ENCODE measurements at places on chromosomes 16 and 17.

DNA sequence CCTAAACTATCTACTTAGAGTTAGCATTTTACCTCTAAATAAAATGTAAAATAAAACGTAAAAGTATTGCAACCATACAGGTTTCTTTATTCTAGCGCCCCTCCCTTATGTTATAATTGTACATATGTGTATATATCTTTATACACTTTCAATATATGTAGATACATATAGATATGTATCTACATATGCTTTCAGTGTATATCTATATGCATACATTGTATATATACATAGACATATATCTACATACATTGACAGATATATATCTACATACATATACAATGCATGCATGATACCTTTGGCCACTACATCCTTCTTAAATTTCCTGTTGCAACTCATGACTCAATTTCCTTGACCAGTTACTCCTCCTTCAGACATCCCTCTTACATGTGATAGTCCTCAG lies 16.7 kb downstream of the BPTF start:
- DNase-seq, result no peak

DNA sequence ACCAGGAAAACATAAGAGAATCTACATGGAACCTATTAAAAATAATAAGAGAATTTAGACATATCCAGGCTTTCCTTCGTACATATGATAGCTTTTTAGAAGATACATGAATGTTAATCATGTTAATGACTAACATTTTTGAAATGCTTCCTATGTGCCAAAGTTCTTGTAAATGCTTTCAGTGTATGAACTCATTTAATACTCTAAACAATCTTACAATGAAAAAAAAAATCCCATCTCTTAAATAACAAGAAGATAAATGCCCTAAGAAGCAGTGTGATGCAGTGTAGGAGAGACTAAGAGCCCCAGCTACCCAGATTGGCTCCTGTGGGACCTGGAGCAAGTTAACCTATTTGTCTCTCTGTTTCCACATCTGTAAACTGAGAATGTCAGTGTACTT lies 220.4 kb upstream of the MYOCD start:
- no peak for DNase-seq

- no peak for DNase-seq
These were observed at the start of gene PRR29 for GRCh38 chr17:63998050-63998720. Gene PRR29, plus strand, starts transcription at chr17:63998351. Its CDS starts 14 bp downstream, at chr17:63998365.

DNA sequence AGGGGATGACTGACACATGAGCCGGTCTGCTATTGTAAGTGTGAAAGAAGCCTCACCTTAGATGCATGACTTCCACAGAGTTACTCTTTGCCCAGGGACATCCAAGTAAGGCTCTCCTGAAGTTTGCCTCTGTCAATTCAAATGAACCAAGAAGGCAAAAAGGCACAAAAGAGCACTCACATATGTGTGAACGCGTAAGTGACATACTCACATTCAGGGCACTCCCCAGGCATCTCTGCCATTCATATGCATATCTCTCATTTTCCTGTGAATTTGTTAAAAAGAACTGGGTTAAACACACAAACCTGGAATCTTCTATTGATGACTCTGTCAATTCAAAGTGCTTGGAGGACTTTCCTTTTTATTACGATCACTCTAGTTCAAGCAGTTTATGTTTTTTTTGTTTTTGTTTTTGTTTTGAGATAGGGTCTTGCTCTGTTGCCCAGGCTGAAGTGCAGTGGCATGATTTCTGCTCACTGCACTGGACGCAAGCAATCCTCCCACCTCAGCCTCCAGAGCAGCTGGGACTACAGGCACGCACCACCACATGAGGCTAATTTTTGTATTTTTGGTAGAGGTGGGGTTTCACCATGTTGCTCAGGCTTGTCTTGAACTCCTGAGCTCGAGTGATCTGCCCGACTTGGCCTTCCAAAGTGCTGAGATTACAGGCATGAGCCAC lies 49.4 kb downstream of the DUSP14 start:
- DNase-seq, result no peak

- DNase-seq, result no peak
These were observed 745 bp upstream of the ABCC1 start for GRCh38 chr16:15948532-15949209.

- no peak for DNase-seq
These were observed 1.1 kb downstream of the FAM171A2 start for GRCh38 chr17:44362459-44362948.

GRCh38 chr16:48541108-48541786 lies 68.7 kb downstream of the N4BP1 start:
- DNase-seq, result no peak

GRCh38 chr17:59221159-59221847 lies 992 bp downstream of the GDPD1 start:
- DNase-seq, result no peak

- DNase-seq, result no peak
These were observed 47.3 kb downstream of the RTN4RL1 start for GRCh38 chr17:1977583-1978395.

DNA sequence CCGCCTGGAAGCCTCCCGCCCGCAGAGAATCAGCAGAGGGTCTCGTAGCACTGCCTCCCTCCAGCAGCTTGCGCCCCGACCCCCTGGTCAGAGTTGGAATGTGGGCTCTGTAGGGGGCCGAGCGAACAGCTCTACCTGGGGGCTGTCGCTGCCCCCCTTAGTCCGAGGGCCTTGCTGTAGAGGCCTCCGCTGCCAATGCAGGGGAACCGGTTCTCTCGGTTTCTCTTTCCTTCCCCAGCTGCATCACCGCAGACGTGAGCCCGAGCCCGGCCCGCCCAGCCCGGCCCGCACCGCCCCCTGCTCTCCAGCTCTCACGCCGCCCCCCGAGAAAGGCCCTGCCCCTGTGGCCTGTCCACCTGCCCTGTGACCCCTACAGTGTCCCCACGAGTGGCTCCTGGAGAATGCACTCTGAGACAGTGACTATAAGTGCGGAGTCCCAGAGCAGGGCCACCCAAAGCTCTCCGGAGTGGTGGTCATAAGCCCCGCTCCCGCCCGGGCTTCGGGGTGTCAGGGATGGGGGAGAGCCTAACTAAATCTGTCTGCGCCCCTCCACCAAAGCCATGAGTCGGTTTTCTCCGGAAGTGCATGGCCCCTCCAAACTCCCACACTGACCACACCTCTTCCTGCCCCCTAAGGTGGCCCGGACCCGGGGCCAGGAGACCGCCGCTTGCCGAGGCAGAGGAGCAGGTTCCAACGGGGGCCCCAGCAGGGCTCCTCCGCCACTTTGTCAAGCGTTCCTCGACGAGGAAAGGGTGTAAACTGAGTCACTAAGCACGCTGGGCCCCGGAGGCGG lies 1.7 kb downstream of the ARHGAP27 start:
- DNase-seq, result no peak

GRCh38 chr17:75504347-75505151 lies 10.8 kb downstream of the CASKIN2 start:
- DNase-seq, result no peak

GRCh38 chr16:51490866-51491265 lies 339.8 kb upstream of the SALL1 start:
- no peak for DNase-seq

DNA sequence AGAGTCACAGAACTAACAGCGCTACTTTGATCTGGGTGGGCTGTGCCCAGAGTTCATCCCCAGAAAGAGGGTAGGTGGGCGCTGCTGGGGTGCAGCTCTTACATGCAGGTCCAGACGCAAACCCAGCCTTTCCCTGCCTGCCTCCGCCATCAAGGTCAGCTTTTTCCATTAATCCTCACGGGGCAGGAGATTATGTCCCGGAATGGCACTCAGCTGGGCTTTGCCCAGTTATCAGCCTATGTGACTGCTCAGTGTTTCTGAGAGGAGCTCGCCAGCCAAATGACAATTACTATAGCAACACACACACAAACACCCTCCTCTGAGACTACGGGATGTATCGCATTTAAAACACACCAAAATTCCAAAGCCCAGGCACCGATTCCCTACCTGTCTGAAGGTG lies 20.1 kb downstream of the GLYR1 start:
- no peak for DNase-seq

DNA sequence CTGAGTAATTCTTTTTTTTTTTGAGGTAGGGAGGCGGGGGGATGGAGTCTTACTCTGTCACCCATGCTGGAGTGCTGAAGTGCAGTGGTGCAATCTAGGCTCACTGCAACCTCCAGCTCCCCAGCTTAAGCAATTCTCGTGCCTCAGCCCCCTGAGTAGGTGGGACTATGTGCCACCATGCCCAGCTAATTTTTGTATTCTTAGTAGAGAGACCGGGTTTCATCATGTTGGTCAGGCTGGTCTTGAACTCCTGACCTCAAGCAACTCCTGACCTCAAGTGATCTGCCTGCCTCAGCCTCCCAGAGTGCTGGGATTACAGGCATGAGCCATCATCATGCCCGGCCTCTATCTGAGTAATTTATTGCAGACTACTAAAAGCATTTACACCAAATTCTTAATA lies 19.4 kb downstream of the KPNB1 start:
- no peak for DNase-seq

DNA sequence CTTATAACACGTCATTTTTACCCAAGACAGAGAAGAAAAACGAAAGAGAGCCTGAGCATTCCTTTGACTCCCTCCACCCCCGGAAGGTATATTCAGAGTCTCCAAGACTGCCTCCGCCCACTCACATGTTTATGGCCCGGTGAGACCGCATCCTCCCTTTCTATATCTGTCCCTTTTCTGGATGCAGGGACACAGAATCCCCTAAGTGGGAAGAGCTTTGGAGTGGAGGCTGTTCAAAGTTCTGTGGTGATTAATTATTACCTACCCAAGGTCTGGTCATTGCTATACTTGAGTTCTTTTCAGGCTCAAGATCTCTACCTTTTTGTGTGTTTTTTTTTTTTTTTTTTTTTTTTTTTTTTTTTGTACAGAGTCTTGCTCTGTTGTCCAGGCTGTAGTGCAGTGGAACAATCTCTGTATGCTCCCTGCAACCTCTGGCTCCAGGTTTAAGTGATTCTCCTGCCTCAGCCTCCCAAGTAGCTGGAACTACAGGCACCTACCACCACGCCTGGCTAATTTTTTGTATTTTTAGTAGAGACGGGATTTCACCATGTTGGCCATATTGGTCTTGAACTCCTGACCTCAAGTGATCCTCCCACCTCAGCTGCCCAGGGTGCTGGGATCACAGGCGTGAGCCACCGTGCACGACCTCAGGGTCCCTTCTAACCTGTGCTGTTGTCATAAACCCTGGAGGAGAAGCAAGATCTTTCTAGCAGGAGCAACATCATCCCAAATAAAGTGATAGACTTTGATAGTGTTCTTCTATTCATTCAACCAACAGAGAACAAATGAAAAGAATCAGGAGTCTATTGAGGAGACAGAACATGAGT lies 407.1 kb downstream of the WWOX start:
- DNase-seq, result no peak

GRCh38 chr17:77228241-77228752 lies 87.5 kb downstream of the SEC14L1 start:
- DNase-seq, result no peak

GRCh38 chr16:53745753-53746266 lies 41.9 kb downstream of the FTO start:
- no peak for DNase-seq

GRCh38 chr17:7237761-7238419 lies 1.4 kb downstream of the PHF23 start:
- DNase-seq, result no peak

DNA sequence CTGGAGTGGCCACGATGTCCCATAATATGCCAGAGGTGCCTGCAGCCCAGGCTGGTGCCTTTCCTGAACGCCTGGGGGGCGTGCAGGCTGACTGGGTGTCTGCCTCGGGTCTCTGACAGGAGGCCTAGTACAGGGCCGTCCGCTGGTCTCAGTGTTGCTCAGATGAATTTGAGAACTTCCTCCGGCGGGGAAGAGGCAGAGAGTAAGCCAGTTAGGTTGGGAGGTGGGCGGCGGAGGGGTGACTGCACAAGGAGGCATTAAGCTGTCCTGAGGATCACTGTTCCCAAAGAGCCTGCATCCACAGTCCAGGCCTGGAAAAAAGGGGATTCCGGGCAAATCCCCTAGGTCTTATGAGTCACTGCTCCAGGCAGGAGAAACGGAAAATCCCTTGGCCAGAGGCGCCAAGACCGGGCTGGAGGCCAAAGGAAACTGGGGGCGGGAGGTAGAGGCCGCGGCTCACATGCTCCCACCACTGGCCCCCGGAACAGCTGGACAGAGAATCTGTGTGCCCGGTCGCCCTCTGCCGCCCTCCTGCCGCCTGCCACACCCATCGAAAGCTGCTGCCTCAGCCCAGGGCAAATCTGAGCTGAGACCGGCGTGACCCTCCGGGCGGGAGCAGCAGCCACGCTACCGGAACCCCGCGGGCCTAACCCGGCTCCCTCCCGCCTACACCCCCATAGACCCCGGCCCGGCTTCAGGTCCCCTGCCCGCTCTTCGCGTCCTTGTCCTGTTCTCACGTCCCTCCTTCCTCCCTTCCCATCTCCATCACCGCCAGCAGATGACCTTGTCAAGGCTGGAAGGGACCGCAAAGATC lies 1.2 kb downstream of the TRIM47 start:
- DNase-seq, result peak; percentile 77

DNA sequence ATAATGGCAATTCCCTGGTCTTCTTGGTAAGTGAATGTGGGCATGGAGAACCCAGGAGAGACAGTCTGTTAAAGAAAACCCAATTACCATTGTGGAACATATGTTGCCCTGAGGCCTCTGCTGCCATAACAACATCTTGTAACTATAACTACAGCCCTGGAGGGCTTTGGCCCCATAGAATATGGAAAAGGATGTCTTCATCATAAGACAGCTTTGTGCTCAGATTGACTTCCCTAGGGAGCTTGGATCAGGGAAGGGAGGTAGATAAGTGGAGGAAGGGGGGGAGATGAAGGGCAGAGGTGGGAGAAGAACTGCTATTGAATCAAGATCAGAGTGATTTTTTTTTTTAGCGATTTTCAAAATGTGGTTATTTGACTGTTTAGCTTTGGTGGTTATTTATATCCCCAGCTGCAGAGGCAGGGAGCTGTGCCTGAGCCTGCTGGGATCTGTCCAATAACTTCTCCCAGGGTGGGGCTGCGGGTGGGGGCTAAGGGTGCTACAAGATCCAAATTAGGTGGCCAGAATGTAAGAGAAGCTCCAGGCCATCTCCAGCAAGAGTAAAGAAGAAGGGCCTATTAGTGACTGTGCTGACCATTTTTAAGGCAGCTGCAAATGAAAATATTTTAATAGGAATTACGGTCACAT lies 5.3 kb upstream of the KAT7 start:
- DNase-seq, result no peak

GRCh38 chr16:2296661-2297505 lies 29.0 kb upstream of the RNPS1 start:
- no peak for DNase-seq

- DNase-seq, result no peak
These were observed 15.0 kb downstream of the OR1A1 start for GRCh38 chr17:3222505-3222904.

GRCh38 chr16:4378999-4379690 lies 7.5 kb downstream of the VASN start:
- DNase-seq, result no peak

DNA sequence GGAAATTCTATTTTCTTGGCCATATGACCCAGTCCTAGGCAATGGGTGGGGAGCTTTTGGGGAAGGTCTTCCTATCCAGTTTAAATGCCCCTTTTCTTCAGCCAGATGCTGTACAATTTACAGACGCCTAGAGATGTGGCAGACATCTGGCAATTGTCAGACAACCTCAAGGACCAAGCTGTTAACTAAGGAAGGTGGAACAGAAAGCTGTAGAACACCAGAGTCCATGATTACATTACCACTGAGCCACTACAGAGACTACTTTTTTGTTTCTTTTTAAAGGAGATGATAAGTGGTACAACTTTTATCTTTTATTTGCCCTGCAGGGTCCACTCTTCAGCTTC lies 21.1 kb upstream of the CORO6 start:
- no peak for DNase-seq

- no peak for DNase-seq
These were observed 50.8 kb downstream of the PARN start for GRCh38 chr16:14579266-14579665.

- peak; percentile 31 for DNase-seq
These were observed 60.1 kb downstream of the CYLD start for GRCh38 chr16:50802000-50802399.
